ENCODE measurements at places on chromosomes 3 and 15. TPM values are rescaled to one million over a fixed set of nuclear protein-coding genes. Genes with fewer than 3 reads are reported as not detected.

DNA sequence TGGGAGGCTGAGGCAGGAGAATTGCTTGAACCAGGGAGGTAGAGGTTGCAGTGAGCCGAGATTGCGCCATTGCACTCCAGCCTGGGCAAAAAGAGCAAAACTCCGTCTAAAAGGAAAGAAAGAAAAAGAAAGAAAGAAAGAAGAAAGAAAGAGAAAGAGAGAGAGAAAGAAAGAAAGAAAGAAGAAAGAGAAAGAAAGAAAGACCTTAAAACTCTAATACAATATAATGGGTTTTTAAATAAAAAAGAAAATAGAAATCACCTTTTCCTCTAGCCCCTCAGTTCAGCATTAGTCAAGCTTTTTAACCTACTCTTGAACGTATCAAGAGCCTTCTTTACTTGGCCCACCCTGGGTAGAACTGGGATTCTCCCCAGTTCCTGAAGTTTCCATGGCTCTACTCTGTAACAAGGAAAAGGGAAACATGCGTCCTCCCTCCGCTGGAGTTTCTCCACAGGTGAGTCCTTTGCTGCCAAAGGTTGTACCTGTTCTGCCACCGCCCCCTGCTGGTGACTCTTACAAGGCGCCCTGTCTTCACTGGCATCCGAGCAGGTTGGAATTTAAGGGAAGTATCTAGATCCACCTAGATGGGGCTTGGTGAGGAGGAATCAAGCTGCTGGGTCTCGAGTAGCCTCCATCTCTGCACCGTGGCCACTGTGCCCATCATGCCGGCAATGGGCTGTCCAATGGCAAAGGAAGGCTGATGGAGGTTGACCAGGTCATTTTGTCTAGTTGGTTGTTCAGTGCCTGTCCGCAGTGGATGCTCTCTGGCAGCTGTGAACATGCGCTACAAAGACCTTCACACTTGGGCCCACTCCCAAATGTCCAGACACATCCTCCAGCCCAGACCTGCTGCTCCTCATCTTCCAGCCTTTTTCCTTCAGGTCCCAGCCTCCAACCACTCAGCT lies 20.6 kb upstream of the EPHB3 start:
- DNase-seq, result peak; percentile 74

DNA sequence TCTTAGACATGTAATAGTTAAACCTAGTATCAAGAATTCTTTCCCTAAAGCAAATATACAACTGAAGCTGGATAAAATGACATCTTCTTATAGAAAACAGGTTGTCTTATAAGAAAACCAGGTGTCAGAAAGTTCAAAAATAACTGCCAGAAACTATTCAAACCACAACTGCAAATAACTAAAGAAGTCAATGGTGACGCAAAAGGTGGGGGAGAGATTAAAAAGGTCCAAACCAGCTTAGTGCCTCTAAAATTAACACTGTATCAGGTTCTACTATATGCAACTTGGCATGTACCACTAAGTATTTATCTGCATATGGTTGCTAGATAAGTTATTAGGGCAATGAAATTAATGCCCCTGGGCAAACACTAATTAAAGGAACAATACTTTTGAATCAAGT lies 136.8 kb downstream of the TBL1XR1 start:
- no peak for DNase-seq

The LYZL4 gene
- not detected for total RNA-seq

- DNase-seq, result no peak
Measured at GRCh38 chr3:43028678-43029490, 49.8 kb downstream of the GASK1A start.

The LTK gene
- not detected for total RNA-seq

GRCh38 chr15:43135351-43135750 lies 2.0 kb downstream of the TMEM62 start:
- DNase-seq, result no peak

DNA sequence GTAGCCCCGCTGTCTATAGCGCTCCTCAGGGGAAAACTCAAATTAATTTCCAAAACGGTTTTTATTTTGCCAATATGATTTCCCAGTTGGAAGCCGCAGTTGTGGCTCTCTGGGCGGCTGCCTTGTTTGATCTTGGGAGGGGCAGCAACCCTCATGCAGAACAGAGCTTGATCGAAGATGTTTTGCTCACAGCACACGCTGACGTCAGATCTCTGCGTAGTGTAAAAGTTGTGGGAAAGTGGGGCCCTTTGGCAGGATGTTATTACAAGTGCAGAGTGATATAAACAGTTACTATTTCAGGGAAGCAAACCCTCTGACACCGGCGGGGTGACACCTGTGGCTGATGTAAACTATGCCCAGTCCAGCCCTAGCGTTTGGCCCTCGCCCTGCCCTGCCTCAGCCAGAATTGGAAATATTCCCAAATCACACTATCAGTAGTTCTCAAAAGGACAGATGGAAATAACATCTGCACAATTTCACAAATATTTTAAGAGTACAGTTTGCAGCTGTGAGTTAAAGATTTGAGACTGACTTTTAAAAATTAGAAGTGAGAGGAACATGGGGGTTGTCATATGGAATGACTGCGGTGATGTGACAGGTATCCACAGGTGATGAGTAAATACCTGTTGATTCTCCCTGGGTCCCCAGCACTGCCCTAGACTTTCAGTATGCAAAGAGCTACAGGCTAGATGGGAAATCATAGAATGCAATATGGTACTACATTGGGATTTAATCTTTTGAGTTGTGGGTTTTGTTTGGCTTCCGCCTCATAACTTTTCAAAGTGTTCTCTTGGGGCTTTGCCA lies 1.7 kb downstream of the SYNM start:
- DNase-seq, result peak; percentile 91

The NUDT16 gene
- 15.7 TPM for total RNA-seq

All from dermis microvascular lymphatic vessel endothelial cell (primary cell).